ENCODE measurements at places on chromosomes 2 and 18.
A peak's percentile ranks its signal among the peaks of the same experiment; 100 is the strongest.

DNA sequence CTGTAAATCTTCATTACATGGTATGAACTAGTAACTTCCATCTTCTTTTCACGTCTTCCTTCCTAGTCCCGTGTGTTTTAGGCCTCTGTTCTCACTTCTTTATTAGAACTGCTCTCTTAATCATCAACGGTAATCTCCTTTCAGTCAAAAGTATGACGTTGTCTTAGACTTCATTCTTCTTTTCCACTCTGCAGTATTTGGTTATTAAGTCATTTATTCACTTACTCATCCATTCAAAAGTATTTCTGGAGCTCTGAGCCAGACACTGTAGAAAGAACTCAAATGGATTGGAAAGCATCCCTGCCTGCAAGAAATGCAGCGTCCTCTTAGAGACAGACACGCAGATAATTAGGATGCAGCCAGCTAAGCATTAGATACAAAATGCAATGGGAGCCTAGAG is 494.6 kb upstream of the NRP2 start:
- DNase-seq, result peak; percentile 15

GRCh38 chr18:46184727-46185126 is 80.5 kb downstream of the HAUS1 start:
- DNase-seq, result no peak

DNA sequence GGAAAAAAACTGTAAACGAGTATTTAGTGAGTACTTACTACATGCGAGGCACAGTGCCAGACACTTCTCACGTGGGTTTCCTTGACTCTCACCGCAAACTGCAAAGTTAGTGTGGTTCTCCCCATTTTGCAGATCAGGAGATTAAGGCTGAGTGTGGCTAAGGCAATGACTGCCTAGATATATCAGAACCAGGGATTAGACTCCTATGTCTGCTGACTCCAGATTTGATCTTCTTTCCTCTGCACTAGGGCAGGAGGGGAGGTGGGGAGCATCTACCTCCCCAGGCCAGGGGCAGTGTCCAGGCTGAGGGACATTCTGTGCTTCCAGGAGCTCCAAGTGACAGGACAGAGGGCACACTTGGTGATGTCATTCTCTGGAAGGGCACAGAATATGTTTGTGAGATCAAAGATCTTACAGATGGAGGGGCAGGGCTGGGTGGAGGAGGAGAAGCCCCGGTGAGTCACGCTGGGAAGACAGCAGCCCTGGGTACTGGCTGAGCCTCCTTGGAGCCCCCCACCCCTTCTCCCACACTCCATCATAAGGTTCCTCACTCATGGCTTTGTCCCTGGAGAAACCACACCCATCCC is 92.4 kb downstream of the RHOB start:
- DNase-seq, result no peak

GRCh38 chr2:65620524-65620923 is 188.1 kb upstream of the SPRED2 start:
- DNase-seq, result no peak
